Effector memory CD8-positive, alpha-beta T cell (primary cell): ENCODE measurements at places on chromosomes 7 and 10.

- peak; percentile 38 for DNase-seq
Observed at GRCh38 chr10:14879124-14879927, 660 bp downstream of the SUV39H2 start.

DNA sequence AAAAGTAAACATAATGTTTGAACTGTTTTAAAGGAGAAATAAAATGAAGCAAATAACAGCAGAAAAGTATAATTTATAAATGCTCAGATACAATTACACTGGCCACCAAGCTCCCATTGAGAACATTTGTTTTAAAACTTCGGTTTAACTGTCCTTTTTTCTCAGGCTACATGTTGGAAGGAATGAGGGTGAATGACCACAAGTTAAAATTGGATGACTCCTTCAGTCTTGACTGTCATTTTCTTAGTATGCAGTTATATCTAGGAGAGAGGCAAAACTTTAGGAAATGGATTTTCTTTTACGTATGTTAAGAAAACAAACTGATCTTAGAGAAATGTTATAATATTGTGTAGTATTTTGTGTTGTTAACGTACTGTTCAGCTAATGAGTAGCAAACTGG is 5.0 kb downstream of the TRIM24 start:
- DNase-seq = no peak

DNA sequence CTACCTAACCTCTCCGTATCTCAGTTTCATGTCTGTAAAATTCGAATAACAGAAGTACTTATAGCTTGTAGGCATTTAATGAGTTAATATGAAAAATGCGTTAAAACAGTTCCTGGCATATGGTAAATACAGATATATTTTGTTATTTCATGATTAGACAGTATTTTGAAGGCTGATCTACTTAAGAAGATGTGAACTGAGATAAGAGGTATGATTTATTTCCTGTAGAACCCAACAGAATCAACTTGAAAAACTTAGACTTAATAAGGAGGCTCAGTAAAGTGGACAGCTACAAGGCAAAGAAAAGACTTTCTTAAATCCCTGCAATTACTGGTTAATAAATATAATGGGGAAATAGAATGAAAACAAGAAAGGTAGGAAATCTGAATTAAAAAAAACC is 103.3 kb downstream of the FANK1 start:
- no peak for DNase-seq

- no peak for DNase-seq
Observed at GRCh38 chr10:74179111-74179710, 28.2 kb downstream of the ADK start.

- DNase-seq = no peak
Observed at GRCh38 chr10:28111712-28112111, 112.8 kb upstream of the ODAD2 start.

DNA sequence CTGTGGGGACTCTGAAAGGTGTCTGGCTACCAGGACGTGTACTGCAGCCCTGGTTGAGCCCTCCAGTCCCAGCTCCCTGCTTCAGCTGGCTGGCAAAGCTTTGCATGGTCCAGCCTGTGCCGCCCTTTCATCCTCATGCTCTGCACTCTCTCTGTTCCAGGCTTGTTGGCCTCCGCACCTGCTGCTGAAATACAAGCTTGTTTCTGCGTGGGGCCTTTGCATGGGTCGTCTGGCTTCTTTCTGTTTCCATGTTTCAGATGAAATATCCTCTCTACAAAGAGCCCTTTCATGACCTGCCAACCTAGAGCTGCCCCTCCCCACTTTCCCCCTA is 45.9 kb downstream of the TSPAN15 start:
- no peak for DNase-seq

GRCh38 chr7:96949766-96950165 is 55.6 kb upstream of the DLX6 start:
- DNase-seq = no peak

DNA sequence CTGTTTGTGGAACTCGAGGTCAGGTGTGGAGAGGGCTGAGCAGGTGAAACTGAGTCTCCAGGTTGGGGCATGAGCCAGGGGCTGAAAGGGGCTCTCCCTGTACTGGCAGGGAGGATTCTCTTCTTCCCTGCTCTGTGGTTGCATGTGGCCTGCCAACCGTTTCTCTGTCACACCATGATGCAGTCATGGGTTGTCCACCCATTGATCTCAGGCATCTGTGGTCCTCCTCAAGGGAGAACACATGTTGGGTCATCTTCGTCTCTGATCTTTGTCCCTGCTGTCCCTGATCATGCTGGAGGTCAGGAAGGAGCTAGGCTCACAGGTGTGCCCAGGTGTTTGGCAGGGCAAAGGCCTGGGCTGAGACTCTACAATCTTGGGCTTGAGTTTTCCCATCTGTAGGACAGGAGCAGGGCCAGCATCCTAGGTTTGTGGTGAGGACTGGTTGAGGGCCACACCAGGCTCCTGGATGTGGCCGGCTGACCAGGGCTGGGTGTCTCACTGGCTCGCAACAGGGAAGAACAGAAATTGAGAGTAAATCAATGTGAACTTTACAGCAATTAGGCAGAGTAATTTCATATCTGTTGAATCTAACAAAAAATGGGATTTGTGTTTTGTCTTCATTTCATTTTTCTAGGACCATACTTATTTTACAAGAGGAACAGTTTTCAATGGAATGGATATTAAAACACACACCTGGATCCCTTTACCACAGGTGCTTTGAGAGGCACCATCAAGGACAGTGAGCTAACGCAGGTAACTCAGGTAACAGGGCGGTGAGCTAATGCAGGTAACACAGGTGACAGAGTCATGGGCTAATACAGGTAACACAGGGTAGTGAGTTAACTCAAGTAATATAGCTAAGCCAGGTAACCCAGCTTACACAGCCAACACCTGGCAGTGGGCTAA is 58.5 kb upstream of the IGFBP3 start:
- DNase-seq = no peak

DNA sequence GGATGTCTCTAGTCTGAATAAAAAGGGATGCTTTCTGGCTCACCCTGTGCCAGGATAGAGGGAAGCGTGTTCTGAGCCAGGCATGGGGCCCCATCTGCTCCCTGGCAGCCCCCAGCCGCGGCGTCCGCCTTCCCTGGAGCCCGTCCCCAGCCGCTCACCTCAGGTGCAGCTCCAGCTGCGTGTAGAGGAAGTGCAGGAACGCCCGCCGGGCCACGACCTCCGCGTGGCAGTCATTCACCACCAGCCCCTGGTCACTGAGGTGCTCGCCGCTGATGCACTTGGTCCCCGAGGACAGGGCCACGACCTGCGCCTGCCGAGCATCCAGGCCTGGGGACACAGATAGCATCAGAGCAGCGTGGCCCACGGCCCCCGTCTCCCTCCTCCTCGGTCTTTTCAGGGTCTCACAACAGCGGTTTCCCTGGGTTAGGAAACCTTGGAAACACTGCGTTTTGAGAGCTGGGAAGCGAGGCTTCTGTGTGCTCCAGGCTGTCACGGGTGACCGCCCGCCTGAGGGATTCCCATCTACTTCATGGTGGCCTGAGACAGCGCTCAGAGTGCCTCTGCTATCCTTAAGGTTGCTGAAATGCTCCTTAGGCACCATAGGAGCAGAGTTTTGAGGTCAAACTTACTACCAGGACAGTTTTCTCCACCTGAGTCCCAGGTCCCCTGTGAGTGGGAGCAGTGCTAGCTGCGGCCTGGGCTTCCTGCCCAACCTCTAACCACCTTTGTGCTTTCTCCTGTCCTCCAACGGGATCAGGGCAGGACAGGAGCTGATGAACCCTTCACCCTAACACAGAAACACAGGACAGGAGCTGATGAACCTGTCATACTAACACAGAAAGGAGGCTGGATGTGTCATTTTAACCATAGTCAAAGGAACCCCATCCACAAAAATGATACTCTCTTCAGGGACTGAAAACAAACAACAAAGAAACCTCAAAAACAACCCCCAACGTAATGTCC is 186.1 kb downstream of the WDR37 start:
- no peak for DNase-seq

- DNase-seq = no peak
Observed at GRCh38 chr10:124875596-124875995, 66.3 kb upstream of the ZRANB1 start.

- no peak for DNase-seq
Observed at GRCh38 chr10:24793648-24794379, 70.1 kb upstream of the ARHGAP21 start.

DNA sequence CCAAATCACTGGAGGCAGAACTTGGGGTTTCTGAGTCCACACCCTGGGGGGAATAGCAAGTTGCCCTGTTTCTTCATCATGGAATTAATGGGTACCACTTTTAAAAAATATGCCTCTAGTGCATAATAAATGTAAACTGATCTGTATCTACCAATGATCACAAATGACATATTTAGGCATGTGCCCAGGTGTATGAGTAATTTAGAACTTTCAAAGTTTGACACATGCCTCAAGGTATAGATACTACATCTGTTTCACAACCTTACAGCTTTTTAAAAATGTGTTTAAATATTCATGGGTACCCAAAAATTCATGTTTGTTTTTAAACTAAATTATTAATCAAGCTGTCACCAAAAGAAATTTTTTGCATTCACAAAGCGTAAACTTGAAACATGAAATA is 226.0 kb downstream of the KIAA1217 start:
- DNase-seq = no peak

GRCh38 chr7:42099470-42100155 is 137.4 kb downstream of the GLI3 start:
- DNase-seq = no peak

DNA sequence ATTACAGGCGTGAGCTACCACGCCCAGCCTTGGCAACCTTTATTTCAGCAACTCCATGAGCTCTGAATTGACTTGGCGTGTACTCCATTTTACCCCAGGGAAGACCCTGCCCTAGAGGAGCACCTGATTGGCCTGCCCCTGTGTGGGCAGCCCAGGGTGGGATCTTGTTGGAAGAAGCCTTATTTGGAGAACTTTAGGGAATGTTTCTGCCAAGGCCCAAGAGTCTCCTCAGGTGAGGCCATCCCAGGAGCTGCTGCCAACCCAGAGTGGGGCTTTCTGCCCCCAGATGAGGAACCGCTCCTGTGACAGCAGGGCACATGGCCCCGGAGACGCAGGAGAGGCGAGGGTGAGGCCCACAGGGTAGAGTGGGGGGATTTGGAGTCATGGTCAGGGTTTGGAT is 42.0 kb downstream of the VWA2 start:
- no peak for DNase-seq

DNA sequence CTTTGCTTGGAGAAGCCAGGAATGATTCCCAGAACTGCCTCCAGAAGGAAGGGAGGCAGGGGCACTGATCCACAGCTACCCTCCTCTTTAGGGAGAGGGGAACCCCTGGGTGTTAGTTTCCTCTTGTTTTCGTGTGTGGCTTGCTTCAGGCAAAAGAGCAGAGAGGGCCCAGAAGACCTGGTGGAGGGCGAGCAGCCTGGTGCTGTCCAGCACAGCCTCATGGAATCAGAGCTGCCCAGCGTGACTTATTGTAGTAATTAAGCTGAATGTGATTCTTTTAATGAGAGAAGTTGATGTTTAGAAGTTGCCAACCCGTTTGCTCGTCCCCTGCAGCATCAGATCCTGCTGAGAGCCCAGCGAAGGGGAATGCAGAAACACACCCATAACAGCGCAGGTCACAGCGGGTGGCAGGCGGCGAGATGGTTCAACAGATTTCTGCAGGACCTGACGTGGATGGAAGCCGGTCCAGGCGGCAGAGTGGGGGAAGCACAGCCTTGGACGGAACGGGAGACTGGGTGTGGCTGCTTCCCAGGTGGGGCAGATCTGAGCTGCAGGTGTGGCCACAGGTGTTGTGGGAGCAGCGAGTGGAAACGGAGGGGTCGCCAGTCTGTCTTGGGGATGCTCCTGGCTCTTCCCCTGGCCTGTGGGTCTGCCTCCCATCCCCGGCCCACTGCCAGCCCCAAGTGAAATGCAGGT is 53.7 kb upstream of the SHH start:
- DNase-seq = no peak

GRCh38 chr10:52031771-52032170 is 282.3 kb upstream of the DKK1 start:
- DNase-seq = no peak

DNA sequence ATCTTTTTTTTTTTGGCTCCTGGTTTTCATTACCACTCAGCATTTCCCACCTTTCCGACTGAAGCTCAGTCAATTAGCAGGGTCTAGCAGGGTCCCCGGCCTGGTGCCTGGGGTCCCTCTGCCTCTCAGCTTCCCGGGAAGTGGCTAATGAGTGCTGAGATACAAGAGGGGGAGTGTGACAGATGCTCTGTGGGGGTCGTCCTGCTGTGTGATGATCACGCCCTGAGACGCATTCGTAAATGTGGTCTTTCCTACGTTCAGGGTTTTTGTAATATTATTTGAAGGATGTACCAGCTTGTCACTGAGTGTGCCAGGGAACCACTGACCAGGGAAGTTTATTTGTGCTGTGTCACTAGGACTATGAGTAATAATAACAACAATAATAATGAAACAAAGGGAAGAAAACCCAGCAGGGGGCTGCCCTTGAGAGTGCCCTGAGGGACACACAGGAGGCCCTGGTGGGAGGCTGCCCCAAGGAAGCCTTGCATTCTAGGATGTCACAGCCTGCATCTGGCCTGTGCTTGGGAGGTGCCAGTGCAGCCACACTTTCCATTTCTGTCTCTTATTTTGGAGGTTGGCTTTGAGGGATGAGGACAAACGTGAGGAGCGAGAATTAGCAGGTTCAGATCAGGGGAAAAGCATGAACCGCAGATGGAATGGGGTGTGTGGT is 337.8 kb downstream of the ADARB2 start:
- DNase-seq = no peak

GRCh38 chr7:13031468-13031867 is 344.0 kb downstream of the ARL4A start:
- no peak for DNase-seq

GRCh38 chr7:34277016-34277802 is 371.9 kb downstream of the BMPER start:
- no peak for DNase-seq
